Activated CD4-positive, alpha-beta T cell treated with anti-CD3 and anti-CD28 coated beads, Interleukin-2, amount 50 U/mL, for 48 hours (primary cell): ENCODE measurements at places on chromosomes 7 and 10.

GRCh38 chr10:2232479-2232878, 495.2 kb upstream of the ADARB2 start:
- DNase-seq, result no peak

- no peak for DNase-seq
Observed at GRCh38 chr10:60271319-60272040, 118.2 kb downstream of the ANK3 start.

- DNase-seq, result no peak
Observed at GRCh38 chr7:28298870-28299518, 113.3 kb upstream of the CREB5 start.

DNA sequence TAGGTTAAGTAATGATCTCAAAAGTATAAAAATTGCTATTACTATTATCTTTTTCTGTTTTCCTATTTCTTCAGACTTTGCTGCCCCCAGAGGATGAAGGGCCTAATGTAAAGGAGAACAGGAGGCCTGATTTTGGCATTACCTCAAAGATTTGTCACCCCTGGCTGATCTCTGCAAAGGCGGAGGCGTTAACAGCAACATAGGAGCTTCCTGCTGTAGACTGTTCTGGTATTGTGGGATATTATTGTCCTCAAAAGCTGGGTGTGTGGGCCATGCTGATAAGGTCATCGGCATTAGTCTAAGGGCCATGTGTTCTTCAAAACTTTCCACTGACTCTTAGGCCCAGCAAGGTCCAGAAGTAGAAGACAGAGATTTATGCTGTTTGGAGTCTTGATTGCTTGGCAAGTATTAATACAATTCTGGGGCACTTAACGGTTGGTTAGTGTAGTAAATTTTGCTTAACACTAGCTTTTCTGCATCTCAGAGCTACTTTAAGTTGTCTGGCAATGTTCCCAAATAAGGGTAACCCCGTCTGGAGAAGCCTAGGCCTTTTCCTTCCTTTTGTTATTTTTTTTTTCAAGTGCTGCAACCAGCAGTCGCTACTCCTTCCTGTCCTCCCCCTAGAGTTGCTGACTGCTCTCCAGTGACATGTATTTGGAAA, 14.0 kb upstream of the ENTPD1 start:
- no peak for DNase-seq

DNA sequence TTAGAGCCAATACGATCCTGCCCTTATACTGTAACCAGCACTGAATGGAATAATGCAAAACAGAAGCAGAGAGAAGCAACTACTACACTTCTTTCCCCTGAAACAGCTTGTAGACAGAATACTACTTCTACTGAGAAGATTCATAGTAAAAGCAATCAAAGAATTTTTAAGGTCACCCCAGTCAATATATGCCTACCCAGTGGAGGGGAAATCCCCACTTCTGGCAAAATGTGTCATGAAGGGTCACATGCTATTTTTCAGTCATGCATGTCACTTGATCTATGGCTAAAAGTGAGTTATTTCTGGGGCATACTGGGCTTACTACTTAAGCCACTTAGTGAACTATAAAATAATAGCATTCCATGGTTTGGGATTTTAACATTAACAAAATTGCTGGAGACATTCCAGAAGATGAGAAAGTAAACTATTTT, 25.6 kb downstream of the IRF5 start:
- DNase-seq, result peak; percentile 53

DNA sequence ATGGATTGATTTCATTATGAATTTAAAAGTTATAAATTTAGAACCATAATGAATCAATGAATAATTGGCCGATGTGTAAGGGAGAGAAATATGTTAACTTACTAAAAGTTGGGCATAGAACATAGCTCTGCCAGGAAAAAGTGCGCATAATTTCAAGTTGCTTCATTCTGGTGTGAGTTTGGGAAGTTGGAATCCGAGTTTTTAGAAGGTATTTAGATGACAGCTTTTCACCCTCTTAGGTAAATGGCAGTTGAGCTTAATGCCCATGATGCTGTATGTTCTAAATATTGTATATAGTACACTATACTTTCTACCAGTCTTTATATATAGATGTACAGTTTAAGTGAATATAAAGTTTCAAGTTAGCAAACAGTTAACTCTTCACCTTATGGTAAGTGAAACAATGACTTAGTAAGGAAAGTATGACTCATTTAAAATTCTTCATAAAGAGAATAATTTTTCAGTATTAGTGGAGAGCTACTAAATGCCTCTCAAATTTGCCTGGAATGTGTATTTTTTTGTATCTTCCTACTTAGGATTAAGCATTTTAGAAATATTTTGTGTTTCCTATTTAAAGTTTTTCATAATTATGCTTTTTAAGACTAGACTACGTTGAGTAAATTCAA, 1.6 kb downstream of the C1GALT1 start:
- no peak for DNase-seq

DNA sequence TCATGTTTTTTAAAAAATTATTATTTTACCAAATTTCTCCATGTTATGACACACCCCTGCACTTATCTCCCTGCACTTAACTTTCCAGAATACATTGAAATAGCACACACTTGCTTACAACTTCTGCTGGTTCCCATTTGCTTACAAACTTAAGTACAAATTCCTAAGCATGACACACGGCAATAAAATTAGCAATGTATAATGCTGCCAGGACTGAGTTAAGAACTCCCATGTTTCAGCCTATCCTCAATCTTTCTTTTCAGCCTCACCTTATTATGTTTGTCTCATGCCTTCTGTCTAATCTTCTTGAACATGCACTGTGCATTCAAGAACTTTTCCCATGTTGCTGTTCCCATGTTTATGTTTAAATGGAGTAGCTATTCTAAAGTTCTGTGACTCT, 40.8 kb downstream of the PRPS1L1 start:
- DNase-seq, result no peak

GRCh38 chr7:73841689-73842066, 638 bp downstream of the METTL27 start:
- DNase-seq, result no peak

DNA sequence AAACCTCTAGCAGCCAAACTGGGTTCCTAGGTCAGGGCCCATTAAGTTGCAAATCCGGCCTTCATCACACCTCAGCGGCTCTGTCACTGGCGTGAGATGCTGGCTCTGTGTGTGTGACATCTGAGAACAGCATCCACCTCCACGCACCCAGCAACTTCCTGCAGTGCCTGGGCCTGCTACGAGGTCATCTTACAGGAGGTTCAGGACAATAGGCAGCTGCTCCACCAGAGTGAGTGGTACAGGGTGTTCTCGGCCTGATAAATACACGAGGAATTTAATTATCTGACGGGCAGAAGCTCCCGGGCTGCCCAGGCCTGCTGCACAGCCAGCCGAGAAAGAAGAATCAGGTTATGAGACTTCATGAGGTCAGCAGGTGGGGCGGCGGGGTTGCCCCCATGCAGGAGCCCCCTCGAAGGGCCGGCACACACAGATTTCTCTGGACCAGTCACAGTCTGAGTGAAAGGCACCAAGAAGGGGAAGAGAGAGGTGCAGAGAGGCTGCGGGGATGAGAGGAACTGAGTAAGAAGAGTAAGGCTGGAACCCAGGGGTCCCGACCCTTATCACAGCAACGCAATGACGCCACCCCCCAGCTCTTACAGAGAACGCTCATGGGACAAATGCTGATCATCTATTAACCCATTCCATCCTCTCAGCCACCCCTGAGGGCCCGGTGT, 49.3 kb downstream of the CALML3 start:
- no peak for DNase-seq

DNA sequence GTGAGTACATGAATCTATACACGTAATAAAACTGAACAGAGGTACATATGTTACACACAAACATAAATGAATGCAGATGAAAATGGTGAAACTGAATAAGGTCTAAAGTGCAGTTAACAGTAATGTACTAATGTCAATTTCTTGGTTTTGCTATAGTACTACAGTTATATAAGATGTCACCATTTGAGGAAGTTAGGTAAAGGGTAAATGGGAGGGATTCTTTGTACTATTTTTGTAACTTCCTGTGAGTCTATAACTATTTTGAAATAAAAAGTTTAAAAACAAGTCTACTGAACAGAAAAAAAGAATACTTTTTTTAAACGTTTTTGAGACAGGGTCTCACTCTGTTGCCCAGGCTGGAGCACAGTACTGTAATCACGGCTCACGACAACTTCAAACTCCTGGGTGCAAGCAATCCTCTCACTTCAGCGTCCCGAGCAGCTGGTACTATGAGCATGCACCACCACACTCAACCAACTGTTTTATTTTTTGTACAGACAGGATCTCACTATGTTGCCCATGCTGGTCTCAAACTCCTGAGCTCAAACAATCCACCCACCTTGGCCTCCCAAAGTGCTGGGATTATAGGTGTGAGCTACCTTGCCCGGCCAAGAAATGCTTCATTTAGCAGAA, 71.5 kb downstream of the WAPL start:
- DNase-seq, result no peak

DNA sequence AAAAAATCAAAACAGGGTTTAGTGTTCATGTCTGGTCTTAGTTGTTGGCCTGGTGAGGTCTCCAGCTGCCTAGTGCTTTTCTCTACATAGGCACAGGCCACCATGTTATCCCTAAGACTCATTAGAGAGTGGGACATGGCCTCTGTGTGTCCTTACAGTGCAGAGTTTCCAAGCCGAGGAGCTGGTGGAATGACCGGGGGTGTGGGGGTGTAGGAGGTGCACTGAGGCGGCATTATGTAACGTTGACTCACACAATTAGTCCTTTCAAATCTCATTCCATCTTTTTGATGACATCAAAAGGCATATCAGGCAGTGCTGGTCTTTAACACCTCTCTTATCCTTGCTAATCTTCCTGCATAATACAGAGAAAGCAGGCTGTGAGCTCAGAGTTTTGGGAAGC, 71.3 kb downstream of the MTPN start:
- DNase-seq, result no peak

- DNase-seq, result no peak
Observed at GRCh38 chr7:31407178-31407676, 66.7 kb upstream of the NEUROD6 start.

DNA sequence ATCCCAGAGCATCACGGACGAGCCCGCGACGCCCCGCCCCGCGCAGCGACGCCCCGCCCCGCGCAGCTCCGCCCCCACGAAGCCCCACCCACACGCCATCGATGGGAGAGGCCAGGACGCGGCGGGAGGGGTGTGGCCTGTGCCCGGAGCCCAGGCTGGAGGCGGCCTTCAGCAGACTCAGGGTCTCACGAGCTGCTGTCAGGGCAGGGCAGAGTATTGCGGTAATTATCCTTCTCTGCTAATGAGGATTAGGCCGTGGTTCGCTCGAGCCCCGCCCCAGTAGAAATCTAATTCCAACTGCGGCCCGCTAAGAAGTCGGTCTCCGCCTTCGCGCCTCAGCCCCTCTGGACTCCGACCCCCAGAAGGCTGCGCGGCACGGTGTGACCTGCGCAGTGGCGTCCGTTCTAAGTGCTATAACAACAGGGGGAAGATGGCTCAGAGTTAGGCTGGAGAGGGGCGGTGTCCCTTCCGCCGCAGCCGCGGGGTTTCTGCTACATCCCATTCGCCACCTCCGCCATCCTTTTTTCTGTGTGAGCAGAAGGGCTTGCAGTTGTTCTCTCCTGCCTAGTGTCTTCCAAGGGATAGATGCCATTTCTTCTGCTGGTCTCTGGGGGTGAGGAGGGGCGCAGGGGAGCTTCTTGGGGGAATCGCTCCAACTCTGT, 337 bp upstream of the NT5C3A start:
- peak; percentile 90 for DNase-seq

DNA sequence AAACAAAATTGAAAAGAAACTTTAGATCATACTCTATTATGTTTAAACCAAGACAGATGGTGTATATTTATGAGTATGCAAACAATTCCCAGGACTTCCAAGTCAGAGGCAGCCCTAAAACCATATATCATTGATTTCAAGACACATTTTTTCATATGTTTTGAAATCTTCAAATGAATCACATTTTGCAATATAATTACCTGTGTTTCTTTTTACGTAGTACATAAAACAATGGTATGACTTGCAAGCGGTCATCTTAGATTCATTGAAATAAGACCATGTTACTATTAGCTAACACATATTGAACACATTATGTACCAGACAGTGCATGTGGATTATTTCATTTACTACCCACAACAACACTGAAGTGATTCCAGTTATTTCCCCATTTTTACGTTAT, 14.9 kb downstream of the SMURF1 start:
- DNase-seq, result no peak

GRCh38 chr10:76422769-76423168, 991.3 kb downstream of the LRMDA start:
- DNase-seq, result no peak

- no peak for DNase-seq
Observed at GRCh38 chr10:76037531-76038155, 606.2 kb downstream of the LRMDA start.

DNA sequence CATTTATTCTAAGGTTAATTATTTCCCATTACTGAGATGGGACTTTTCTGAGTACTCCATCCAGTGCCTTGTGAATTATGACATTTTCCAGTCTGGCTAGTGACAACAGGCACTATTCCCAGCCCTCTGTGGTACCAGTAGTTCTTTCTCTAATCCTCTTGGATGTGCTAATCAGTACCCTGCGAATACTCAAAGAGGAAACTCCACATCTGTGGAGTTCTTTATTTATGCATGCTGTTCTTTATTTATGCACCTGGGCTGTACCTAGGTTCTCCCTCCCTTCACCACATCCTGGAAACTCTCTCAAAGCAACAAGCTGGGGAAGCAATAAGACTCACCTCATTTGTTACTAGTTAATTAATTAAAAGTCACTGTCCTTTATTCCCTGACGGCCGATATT, 83.5 kb downstream of the TSPAN12 start:
- DNase-seq, result no peak

DNA sequence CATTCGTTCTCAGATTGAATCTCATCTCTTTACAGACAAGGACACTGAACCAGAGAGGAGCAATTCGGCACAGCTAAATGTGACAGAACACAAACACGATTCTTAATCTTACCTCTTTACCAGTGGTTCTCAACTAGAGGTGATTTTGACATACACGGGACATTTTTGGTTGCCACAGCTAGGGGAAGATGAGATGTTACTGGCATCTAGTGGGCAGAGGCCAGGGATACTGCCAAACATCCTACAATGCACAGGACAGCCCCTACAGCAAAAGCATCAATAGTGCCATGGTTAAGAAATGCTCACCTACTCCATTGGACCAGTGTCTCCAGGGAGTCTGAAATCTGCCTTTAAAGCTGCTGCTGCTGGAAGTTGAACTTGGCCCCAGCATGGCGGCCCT, 27.3 kb downstream of the PDE1C start:
- DNase-seq, result no peak

DNA sequence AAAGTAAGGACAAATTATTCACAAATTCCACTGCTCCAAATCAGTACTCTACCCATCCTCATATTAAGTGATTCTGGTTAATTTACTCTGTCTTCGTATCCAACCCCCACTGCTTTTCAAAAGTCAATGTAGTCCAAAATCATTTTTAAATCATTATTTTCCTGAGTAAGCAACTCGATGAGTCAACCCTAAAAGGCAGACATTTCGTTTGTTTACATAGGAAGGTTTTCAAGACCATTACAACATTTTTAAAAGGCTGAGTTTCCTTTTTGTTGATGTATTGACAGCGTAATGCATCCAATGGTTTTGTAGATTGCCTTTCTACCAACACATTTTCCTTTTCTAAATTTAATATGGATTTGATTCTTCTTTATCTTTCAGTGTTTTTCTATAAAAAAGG, 523.0 kb upstream of the ANKRD30A start:
- no peak for DNase-seq
